ENCODE measurements at places on chromosomes 4 and X.

DNA sequence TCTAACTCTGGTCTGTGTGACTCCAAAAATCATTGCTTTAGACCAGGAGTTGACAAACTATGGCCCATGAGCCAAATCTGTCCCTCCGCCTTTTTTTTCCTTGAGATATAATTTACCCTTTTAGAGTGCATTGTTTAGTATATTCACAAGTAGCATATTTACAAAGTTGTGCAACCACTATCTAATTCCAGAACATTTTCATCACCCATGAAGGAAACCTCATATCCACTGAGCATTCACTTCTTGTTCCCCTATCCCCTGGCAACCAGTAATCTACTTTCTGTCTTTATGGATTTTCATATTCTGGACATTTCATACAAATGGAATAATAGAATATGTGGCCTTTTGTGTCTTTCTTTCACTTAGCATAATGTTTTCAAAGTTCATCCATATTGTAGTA is 67.4 kb upstream of the CITED1 start:
- DNase-seq = no peak

DNA sequence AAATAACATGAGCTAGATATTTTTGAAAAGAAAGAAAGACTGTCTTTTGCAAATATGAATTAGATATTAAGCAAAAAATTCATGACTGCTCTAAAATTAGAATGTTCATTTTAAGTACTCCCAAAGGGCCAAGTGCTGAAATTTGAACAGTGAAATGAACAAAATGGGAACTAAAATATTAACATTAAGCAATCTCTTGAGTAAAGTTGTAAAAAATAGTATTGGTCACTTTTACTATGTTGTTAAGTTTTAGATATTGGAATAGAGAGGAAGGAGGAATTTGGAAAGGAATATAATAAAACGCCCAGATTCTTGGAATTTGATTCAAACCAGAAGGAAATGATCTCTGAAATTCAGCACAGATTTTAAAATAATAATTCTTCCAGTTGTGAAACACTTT is 125.9 kb upstream of the ANK2 start:
- DNase-seq = no peak

GRCh38 chr4:168598191-168598590 is 101.3 kb downstream of the PALLD start:
- DNase-seq = no peak

GRCh38 chr4:89123451-89123851 is 12.1 kb downstream of the TIGD2 start:
- no peak for DNase-seq

DNA sequence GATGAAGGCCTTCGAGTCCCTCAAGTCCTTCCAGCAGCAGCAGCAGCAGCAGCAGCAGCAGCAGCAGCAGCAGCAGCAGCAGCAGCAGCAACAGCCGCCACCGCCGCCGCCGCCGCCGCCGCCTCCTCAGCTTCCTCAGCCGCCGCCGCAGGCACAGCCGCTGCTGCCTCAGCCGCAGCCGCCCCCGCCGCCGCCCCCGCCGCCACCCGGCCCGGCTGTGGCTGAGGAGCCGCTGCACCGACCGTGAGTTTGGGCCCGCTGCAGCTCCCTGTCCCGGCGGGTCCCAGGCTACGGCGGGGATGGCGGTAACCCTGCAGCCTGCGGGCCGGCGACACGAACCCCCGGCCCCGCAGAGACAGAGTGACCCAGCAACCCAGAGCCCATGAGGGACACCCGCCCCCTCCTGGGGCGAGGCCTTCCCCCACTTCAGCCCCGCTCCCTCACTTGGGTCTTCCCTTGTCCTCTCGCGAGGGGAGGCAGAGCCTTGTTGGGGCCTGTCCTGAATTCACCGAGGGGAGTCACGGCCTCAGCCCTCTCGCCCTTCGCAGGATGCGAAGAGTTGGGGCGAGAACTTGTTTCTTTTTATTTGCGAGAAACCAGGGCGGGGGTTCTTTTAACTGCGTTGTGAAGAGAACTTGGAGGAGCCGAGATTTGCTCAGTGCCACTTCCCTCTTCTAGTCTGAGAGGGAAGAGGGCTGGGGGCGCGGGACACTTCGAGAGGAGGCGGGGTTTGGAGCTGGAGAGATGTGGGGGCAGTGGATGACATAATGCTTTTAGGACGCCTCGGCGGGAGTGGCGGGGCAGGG is 568 bp downstream of the HTT start:
- peak; percentile 47 for DNase-seq

GRCh38 chrX:23783589-23784469 is 856 bp downstream of the SAT1 start:
- DNase-seq = no peak

DNA sequence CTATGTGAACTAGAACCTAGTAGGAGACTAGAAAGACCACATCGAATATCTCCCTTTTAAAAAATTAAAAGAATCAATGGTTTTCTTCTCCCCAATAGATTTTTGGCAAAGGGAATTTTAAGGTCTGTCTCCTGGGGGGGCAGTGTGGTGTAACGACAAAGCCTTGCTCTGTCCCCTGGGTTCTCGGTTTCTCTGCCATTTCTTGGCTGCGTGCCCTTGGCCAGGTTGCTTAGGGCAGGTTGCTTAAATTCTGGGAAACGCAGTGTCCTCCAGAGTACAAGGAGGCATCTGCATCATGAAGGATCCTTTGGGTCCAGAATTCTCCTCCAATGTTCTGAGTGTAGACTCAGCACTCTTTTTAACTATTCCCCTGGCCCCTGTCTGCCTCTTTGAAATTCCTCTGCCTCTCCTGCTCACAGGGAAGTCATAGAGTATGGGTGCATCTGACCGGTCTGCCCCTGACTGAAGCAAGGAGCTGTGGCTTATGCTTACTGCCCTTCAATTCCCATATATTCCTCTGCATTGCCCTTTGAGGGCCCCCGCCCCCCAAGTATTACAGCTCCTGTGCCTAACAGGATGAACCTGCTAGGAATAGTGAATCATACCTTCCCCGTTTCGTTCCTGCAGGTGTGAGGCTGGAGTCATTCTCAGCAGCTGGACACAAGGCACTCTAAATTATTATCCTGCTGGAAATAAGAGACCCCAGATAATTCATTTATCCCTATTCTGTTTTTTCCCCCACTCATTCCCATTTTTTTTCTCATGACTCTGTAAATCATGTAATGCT is 2.2 kb downstream of the KIT start:
- DNase-seq = no peak

- DNase-seq = no peak
These were observed 2.4 kb upstream of the PRRG3 start for GRCh38 chrX:151692825-151693224.

DNA sequence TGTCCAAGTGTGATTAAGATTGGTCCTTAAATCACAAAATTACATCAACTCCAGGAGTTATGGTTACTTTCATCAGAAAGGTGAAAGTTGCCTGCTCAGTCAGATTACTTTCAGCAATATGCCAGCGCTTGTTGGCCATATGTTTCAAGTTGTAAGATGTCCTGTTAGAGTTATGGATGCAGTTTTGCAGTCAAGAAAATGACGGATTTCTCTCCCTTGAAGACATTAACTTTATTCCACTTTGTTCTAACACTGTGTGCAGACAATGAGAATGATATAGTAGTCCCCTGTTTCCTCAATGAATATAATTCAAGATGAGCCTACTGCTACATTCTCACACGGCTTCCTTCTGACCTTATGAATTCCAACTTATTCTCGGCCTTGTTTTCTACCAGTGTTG is 295.0 kb upstream of the ADGRL3 start:
- DNase-seq = no peak

DNA sequence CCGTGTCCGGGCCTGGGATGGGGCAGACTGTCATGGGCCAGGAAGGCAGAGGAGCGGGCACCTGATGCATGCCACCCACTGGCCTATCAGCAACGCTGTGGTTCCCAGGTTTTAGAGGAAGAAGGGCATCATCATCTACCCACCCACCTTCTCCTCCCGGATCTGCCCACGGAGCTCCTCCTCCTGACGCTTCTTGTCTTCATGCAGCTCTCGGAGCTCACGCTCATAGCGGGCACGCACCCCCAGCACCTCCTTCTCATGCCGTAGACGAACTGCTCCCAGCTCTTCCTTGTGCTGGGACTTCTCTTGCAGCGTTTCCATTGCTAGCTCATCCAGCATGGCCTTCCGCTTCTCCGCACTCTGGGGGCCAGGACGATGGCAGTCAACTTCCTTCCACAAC is 11.4 kb upstream of the KCND1 start:
- no peak for DNase-seq

GRCh38 chrX:10070714-10071436 is 85.9 kb upstream of the CLCN4 start:
- DNase-seq = no peak

GRCh38 chrX:124395145-124395880 is 49.0 kb downstream of the SH2D1A start:
- no peak for DNase-seq

- DNase-seq = no peak
These were observed 153.8 kb upstream of the GALNT7 start for GRCh38 chr4:173014836-173015235.

DNA sequence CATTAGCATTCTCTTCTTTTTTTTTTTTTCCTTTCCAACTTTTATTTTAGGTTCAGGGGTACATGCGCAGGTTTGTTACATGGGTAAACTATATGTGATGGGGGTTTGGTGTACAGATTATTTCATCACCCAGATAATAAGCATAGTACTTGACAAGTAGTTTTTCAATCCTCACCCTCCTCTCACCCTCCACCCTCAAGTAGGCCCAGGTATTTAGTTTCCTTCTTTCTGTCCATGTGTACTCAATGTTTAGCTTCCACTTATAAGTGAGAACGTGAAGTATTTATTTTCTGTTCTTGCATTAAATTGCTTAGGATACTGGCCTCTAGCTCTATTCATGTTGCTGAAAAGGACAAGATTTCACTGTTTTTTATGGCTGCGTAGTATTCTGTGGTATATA is 140.8 kb upstream of the PGRMC2 start:
- DNase-seq = no peak

DNA sequence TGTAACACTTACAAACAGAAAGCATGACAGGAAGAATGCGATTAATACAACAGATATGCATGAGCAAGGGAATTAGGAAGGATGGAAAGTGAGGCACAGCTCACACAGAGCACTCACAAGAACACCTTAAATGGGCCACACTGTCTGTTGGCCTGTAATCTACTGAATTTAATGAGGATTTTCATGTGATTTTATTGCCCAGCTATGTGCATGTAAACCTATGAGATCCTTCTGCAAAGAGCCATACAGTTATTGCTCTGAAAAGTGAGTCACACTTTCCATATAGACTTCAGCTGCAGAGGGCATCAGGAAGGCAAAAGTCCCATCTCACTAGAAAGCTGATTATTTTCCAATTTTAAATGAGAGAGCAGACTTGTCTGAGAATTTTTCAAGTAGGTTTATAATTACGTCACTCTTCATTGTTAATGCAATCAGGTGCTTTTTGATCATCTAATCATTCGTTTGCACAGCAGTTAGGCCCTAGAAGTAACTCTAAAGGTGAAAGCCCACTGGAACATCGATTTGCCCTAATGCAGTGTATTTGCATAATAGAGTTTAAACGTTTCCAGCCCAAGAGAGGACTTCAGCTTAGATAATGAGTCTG is 832.7 kb upstream of the INTU start:
- no peak for DNase-seq

DNA sequence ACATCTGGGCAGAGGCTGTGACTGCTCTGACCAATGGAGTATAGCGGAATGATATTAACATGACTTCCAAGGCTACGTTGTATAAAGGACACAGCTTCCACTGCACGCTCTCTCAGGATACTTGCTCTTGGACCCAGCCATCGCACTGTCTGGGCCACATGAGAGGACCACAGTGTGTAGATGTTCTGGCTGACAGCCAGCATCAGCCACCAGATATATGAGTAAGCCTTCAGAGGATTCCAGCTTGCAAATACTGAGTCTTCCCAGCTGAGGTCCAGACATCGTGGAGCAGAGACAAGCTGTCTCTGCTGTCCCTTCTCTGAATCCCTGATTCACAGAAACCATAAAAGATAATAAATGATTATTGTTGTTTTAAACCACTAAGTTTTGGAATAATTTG is 146.8 kb upstream of the USP9X start:
- DNase-seq = no peak

- DNase-seq = no peak
These were observed 92.9 kb upstream of the TNIP3 start for GRCh38 chr4:121256887-121257466.

DNA sequence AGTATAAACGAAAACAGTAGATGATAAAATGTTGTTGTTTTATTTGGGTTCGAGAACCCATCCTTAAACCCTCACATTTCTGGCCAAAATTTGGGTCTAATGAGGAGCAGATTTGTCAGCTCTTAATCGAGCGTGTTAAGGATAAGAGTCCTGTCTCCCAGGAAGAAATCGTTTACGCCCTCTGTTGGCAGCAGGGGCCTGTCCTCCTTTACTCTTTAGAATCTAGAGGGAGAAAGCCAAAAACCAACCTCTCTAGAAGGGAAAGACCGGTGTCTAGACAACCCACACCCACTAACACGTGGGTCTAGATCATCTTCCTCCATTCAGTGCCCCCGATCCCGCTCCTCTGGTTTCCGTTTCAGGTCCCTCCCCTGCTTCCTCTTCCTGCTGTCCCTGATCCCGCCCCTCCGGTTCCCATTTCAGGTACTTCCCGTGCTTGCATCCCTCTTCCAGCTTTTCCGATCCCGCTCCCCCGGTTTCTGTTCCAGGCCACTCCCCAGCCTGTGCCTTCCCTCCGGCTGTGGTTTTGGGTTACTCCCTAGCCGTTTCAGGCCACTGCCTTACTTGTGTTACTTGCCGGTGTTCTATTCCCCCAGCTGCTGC is 339.1 kb downstream of the PAPSS1 start:
- DNase-seq = no peak

DNA sequence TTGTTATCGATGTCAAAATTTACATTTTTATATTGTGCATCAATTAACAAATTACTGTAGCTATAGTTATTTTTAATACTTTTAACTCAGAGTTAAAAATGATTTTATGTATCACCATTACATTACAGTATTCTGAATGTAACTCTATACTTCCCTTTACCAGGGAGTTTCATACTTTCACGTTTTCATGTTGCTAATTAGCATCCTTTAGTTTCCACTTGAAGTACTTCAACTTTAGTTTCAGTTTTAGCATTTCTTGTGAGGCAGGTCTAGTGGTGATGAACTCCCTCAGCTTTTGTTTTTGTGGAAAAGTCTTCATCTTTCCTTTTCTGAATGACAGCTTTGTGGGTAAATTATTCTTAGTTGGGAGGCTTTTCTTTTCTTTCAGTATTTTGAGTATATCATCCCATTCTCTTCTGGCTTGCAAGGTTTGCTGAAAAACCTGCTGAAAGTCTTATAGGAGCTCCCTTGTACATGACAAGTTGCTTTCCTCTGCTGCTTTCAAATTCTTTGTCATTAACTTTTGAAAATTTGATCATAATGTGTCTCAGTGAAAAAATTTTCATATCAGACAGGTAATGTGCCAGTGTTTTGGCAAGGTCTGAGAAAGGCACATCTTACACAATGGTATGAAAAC is 9.8 kb upstream of the CISD2 start:
- no peak for DNase-seq

- DNase-seq = no peak
These were observed 2.0 kb upstream of the GPR34 start for GRCh38 chrX:41686788-41687187.

- DNase-seq = no peak
These were observed 15.0 kb downstream of the IDS start for GRCh38 chrX:149490100-149490499.

GRCh38 chr4:38131371-38132091 is 171.3 kb downstream of the PTTG2 start:
- DNase-seq = no peak

GRCh38 chrX:78029663-78030062 is 60.2 kb upstream of the PGAM4 start:
- no peak for DNase-seq

GRCh38 chr4:183960046-183960420 is 54.9 kb downstream of the STOX2 start:
- peak; percentile 34 for DNase-seq
